Left renal cortex interstitium (tissue), 4 donors: ENCODE measurements at places on chromosomes 13 and 19. TPM values are rescaled to one million over a fixed set of nuclear protein-coding genes. Genes with fewer than 3 reads are reported as not detected.

The RFPL4A gene
- polyA plus RNA-seq = 0.16 TPM

The PRR20A gene
- not detected for polyA plus RNA-seq

The TMC4 gene
- 48.0 TPM for polyA plus RNA-seq

The SCN1B gene
- 1.4 TPM for polyA plus RNA-seq

The CYP4F2 gene
- 0.13 TPM for polyA plus RNA-seq

The CGB1 gene
- polyA plus RNA-seq = not detected

The IQCN gene
- 13.6 TPM for polyA plus RNA-seq

The CILP2 gene
- 0.07 TPM for polyA plus RNA-seq

The UHRF1 gene
- polyA plus RNA-seq = 43.4 TPM

The C19orf67 gene
- 0.16 TPM for polyA plus RNA-seq

The KIR3DL1 gene
- polyA plus RNA-seq = not detected

The MADCAM1 gene
- 6.6 TPM for polyA plus RNA-seq
